Pulmonary artery endothelial cell (primary cell): ENCODE measurements at places on chromosomes 2 and 18.

DNA sequence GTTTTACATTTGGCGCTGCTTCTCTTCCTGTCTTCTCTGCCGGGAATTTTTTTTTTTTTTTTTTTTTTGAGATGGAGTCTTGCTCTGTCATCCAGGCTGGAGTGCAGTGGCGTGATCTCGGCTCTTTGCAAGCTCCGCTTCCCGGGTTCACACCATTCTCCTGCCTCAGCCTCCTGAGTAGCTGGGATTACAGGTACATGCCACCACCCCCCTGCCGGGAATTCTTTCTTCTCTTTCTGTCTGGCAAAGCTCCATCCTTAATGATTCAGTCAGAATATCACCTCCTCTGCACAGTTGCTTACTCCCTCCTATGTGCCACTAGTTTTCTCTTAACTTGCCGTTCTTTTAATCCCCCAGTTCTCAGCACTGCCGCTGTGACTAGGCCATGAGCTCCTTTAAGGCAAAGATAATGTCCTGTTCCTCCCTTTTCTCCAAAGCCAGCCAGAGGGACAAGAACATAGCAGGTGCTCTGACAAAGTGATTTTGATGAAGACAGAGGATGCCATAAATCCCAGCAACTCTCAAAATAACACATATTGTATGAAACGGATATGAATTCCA, 112.1 kb upstream of the LRATD1 start:
- DNase-seq = no peak

- DNase-seq = no peak
Observed at GRCh38 chr2:179927041-179927440, 65.6 kb upstream of the ZNF385B start.

DNA sequence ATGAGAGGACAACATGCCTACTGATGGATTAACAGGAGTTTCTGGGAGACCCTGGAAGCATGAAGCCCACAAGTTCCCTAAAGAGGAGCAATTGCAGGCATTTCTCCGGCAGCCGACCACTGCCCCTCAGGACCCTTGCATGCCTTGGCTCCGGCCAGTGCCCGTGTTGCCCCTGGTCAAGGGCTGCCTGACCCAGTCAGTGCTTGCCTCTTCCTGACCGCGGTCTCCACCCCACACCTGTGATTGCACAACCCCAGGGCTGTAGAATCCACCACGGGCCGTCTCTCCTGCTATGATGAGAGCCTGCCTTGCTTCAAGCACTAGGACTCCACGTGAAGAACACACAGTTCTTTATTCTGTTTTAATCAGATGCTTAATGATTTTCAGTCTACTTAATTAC, 127.5 kb downstream of the GLI2 start:
- DNase-seq = no peak

DNA sequence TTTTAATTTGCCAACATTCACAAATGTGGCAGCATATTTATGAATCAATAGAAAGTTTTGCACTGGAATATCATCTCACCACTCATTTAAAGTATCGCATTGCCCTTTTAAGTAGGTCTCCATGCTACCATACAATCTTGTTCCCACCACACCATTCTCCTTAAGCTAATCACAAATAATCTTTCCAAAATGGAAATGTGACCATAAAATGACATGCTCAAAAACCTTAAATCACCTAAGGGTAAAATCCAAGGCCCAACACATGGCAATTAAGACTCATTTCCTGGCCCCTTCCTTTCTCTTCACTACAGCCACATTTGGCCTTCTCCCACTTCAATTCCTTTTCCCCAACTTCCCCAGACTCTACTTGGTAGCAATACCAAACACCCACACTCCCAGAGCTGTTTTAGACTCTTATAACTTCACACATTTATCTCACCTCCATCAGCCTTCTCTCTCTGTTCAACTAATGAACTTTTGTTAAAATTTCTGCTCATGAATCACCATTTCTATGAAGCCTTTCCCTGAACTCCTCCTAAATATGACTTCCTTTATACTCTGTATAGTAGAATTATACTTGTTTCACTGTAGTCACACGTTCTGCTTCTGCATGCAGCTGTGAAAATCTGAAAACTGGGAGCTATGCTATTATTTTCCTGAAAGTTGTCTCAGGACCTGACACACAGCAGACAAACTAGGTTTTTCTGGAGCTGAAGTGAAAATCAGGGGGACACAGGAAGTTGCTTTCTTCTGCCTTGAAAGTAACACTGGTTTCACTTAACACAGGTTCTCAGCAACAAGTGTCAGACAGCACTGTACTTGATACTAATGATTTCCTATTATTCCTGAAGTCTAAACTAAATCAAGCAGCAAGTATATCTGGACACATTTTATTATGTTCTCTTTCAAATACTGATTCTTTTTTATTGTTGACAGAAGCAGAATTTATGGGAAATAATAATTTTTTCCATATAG, 303.9 kb downstream of the ZEB2 start:
- DNase-seq = no peak

- DNase-seq = no peak
Observed at GRCh38 chr2:75416420-75417342, 144.1 kb downstream of the EVA1A start.

DNA sequence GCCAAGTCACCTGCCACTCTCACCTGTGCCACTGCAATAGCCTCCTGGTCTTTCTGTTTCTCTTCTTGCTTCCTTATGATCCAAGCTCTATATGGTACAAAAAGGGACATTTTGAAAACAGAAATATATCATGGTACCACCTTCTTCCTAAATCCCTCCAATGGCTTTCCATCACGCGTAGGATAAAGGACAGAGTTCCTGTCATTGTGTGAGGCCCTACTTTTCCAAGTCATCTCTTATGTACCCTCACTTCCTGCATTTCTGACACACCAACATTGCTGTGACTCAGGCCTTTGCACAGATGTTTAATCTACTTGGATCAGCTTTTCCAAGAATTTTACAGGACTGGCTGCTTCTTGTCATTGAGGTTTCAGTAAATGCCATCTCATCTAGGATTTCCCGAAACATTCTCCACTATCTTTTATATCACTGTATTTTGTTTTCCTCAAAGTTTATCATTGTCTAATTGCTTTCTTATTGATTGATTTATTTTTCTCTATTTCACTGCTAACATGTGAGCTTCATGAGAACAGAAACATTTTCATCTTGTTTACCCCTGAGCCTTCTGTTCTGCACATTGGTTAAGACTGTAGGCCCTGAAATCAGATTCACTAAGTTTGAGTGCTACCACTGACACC, 426.1 kb upstream of the FANCL start:
- DNase-seq = no peak

DNA sequence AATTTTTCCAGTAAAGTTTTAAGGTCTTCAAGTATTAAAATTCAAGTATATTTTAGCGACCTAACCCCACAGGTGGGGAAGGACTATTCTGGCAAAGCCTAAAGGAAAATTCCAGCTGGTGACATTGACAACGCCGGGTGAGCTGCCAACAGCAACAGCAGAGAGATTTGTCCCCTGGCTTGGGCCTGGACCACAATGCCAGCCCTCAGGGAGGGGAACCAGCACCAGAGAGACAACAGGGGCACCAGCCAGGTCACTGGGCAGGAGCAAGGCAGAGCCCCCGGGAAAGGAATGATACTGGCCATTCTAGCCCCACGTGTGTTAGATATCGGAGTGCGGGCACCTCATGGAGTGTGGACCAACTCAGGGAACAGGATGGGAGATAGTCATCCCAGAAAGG, 95.7 kb downstream of the ARMC9 start:
- no peak for DNase-seq

DNA sequence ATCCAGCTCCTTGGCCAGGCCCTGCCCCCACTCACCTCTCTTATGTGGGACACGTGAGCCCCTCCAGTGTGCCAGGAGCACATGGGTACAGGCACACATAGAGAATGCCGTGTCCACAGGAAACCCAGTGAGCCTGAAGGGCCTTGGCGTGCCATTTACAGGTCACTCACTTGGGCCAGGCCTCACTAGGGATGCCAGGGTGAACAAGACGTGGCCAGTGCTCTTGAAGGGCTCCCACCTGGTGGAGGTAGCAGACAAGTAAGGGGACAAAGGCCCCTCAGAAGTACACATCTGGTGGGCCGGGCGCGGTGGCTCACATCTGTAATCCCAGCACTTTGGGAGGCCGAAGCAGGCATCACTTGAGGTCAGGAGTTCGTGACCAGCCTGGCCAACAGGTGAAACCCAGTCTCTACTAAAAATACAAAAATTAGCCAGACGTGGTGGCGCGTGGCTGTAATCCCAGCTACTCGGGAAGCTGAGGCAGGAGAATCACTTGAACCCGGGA, 15.1 kb upstream of the C1QL2 start:
- DNase-seq = no peak

GRCh38 chr2:234019896-234020295, 30.6 kb upstream of the SPP2 start:
- no peak for DNase-seq
